ENCODE measurements at places on chromosomes 13 and 19.

DNA sequence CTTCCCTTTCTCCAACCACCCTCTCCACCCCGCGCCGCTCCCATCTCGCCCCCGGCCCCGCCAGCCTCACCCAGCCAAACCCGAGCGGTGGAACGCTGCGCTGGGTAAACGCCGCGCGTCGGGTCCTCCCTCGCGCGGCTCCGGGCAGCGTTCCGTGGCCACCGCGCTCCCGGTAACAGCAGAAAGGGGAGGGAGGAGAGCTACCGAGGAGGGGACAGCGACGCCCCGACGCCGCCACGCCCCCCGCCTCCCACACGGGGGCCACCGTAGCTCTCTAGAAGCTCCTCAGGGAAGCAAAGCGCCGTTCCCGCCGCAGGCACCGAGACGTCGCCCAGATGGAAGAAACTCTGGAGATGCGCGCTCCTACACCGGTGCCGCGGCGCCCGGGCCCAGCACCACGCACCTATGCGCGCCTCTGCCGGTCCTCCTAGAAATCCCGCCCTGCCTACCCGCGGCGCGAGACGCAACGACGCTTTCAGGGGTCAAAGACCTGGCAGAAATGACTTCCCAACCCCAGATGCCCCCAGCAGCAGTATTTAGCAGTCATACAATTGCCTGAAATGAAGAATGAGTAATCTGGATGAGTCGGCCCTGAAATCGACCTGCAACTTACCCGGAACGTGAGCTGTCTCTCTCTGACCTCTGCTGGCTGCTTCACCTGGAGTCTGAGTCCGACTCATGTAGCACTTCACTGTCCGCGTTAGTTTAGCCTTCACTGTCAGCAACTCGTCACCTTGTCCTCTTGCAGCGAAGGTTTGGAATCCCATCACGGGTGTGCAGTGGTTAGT lies at the start of gene RUBCNL:
TSS of gene RUBCNL (minus strand) at position 189 of the 788 bp plus-strand sequence. CDS start 14,777 bp downstream, outside the sequence.
- no peak for DNase-seq

DNA sequence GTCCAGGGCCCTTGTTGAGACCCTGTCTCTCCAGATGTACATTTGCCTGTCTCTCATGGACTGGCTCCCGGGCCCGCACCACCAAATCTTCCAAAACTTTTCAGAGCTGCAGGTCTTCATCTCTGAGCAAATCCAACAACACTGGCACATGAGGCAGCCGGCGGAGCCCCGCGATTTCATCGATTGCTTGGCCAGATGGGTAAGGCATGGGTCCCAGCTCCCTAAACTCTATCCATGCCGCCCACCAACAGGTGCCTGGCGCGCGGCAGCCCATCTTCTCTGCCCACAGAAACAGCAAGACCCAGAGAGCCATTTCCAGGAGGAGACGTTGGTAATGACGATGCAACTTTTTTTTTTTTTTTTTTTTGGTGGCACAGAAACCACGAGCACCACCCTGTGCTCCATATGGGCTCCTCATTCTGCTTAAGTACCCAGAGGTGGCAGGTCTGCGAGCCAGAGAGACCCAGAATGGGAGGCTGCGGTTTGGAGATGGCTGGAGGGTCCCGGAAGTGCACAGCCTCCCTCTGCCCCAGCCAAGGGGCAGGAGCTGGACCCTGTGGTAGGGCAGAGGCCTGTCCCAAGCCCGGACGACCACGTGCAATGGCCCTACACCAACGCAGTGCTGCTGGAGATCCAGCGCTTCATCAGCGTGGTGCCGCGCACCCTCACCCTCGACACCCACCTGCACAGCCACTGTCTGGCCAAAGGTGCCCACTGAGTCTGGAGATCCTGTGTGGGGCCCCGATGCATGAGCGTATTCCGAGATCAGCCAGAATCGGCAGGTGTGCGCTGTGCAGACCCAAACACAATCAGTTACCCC lies 22.6 kb downstream of the CYP2F1 start:
- DNase-seq = no peak

GRCh38 chr19:2477732-2478191 lies 1.8 kb downstream of the GADD45B start:
- no peak for DNase-seq

- no peak for DNase-seq
Measured at GRCh38 chr19:38045554-38046253, 138.7 kb downstream of the SIPA1L3 start.

DNA sequence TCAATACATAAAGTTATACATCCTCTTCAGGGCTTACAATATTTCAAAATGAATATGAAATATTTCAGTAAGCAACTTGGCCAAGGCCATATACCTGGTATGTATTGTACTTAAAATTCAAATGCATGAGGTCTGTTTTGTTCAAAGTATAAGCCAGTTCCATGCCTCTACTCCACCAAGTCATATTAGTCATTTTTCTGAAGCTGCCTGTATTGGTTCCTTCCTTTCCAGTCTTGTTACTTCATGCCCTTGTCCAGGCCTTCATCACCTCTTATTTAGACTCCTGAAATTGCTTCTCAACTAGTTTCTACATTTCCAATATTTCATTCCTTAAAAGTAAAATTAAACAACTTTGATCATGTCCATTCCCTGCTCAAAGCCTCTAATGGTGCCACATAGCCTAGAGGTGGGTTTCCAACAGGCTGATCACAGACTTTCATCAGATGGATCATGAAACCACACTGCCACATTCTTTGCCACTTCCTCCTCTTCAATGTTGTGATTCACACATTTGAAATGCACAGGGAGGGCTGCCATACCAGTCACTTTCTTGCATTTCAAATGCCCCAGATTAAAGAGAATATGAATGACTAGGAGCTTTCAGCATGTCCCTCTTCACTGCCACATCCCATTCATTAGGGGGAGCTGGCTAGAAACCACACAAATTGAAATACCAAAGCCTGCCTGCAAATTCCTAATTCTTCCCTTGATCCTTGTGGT lies 424.1 kb upstream of the DACH1 start:
- DNase-seq = no peak

- no peak for DNase-seq
Measured at GRCh38 chr13:38321654-38322053, 28.0 kb upstream of the UFM1 start.

DNA sequence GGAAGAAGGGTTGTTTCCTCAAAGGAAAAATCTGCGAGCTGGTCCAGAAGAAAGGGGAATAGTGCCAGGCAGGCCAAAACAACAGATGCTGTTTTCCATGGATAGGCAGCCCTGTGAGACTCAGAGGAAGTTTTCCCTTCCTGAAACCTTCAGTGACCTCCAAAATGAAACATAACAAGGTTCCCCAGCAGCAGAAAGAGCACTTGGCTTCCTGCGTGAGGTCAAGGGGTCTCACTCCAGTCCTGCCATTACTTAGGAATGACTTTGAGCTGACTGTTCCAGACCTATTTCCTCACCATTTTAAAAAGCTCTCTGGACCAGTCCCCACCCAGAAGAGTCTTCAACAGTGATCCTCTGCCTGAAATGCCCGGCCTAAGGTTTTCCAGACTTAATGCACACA lies 104.6 kb upstream of the IPO5 start:
- no peak for DNase-seq

Data from T-helper 2 cell (primary cell).